IPS-NIHi11 (cell line): ENCODE measurements at places on chromosomes 2 and 18.

- DNase-seq: peak; percentile 55
Measured at GRCh38 chr2:29314816-29315571, 199.8 kb downstream of the CLIP4 start.

DNA sequence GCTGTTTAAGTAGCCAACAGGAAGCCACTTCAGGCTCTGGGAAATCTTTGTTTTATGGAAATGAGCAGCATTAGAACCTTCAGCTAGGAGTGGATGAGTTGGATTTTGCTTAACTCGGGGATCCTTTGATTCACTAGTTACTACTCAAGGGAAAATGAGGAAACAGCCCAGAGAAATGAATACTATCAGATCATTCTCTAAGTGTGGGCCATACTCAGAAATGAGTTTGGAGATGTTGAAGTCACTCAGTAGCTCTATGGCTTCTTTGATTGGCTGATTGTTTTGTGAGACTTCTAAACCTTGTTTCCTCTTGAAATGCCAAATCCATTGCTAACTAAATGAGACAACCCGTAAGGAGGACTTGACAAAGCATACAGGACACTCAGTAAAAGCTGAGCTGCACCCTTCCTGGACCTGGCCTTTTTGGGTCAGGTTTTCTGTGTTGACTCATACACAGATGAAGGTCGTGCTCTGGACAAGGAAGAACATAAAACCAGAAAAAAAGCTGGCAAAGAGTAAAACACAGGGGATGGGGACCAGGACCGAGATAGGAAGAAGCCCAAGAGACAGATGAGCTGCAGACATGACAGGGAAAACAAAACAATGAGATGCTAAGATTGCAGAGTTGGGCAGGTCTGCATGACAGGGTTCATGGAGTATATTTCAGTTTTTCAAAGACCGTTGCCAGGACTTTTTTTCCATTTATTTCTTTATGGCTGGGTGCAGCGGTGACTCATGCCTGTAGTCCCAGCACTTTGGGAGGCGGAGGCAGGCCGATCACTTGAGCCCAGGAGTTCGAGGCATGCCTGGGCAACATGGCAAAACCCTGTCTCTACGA lies 41.6 kb downstream of the INO80C start:
- no peak for DNase-seq

- no peak for DNase-seq
Measured at GRCh38 chr2:208320686-208321085, 54.6 kb downstream of the PIKFYVE start.

GRCh38 chr2:47405757-47406156 lies 2.8 kb downstream of the MSH2 start:
- DNase-seq: no peak

- no peak for DNase-seq
Measured at GRCh38 chr2:210727549-210727948, 171.2 kb downstream of the CPS1 start.

GRCh38 chr2:130389358-130389757 lies 33.5 kb downstream of the PTPN18 start:
- DNase-seq: no peak

DNA sequence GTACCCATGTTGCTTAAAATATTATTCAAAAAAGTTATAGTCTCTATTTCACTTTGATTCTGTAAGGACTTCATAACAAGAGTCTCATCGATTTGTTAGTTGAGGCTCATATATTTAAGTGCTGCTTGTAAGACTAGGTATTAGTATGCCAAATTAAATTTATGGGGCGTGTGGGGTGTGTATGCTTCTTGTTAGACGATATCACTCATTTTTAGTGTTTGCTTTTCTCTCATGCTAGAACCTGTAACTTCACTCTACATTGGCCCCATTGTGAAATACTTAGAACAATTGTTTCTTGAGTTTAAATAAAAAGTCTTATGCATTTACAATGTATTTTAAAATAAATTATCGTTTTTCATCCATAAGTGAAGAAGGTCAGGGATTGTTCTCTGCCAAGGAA lies 63.6 kb downstream of the CTNNA2 start:
- DNase-seq: no peak

- peak; percentile 33 for DNase-seq
Measured at GRCh38 chr2:139142252-139142880, 362.2 kb upstream of the NXPH2 start.

DNA sequence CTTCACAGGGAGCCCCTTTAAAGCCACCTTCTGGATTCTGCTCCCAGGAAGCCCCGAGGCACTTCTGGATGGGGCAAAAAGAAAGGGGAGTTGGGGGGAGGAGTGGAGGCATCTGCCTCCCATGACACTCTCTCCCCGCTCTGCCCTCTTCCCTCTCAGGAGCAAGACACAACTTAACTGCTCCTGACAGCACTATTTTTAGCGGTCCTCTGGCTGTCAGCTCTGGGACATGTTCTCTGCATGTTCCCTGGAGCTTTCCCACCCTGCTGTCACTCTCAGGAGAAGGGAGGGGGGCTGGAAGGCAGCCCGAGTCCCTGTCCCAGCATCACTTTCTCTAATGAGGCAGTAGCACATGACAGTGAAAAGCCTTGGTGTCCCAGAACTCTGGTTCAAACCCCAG lies 32.3 kb downstream of the PLB1 start:
- no peak for DNase-seq

DNA sequence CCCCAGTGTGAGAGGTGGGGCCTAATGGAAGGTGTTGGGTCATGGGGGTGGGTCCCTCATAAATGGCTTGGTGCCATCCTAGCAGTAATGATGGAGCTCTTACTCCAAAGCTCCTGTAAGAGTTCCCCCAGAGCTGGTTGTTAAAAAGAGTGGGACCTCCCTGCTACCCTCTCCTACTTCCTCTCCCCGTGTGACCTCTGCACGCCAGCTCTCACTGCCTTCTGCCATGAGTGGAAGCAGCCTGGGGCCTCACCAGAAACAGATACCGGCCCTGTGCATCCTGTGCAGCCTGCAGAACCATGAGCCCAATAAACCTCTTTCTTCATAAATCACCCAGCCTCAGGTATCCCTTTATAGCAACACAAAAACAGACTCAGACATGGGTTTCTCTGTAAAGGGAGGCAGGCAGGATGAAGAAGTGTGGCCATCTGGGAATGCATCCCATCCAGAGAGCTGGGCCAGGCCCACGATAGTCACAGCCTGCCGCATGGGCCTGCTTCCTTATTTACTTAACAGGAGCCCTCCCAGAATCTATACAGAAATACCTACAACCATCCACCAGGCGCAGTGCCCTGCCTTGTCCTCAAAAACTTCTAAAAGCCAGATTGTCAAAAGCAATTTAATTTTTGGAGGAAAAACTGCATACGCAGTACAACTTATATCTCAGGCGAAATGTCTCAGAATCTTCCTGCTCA lies 7.5 kb downstream of the PRLH start:
- no peak for DNase-seq

- DNase-seq: no peak
Measured at GRCh38 chr2:15069149-15069548, 436.6 kb downstream of the LRATD1 start.

- DNase-seq: no peak
Measured at GRCh38 chr18:57014772-57015413, 132.0 kb upstream of the BOD1L2 start.

GRCh38 chr2:169480079-169480465 lies 778 bp downstream of the BBS5 start:
- DNase-seq: no peak

- DNase-seq: no peak
Measured at GRCh38 chr2:99710721-99711120, 220.9 kb upstream of the REV1 start.

- no peak for DNase-seq
Measured at GRCh38 chr18:57624988-57625387, 3.4 kb upstream of the NARS1 start.

DNA sequence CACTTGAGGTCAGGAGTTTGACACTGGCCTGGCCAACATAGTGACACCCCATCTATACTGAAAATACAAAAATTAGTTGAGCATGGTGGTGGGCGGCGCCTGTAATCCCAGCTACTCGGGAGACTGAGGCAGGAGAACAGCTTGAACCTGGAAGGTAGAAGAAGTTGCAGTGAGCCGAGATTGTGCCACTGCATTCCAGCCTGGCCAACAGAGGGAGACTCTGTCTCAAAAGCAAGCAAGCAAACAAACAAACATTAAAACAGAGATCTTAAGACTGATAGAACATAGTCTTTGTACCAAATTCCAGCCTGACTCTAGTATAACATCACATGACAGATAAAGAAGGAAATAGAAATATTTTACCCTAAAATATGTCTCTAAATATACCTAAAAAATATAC lies 168.1 kb downstream of the PTPRM start:
- DNase-seq: no peak

DNA sequence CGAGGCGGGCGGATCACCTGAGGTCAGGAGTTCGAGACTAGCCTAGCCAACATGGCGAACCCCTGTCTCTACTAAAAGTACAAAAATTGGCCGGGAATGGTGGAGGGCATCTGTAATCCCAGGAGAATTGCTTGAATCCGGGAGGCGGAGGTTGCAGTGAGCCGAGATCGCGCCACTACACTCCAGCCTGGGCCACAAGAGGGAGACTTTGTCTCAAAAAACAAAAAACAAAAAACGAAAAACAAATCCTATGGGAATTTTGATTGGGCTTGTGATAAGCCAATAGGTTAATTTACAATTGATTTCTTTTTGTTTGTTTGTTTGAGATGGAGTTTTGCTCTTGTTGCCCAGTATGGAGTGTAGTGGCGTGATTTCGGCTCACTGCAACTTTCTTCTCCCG lies 24.2 kb upstream of the TOGARAM2 start:
- DNase-seq: no peak
